ENCODE measurements at places on chromosomes 6 and 20.

- no peak for DNase-seq
These were observed 24.1 kb upstream of the CD2AP start for GRCh38 chr6:47453372-47453936.

DNA sequence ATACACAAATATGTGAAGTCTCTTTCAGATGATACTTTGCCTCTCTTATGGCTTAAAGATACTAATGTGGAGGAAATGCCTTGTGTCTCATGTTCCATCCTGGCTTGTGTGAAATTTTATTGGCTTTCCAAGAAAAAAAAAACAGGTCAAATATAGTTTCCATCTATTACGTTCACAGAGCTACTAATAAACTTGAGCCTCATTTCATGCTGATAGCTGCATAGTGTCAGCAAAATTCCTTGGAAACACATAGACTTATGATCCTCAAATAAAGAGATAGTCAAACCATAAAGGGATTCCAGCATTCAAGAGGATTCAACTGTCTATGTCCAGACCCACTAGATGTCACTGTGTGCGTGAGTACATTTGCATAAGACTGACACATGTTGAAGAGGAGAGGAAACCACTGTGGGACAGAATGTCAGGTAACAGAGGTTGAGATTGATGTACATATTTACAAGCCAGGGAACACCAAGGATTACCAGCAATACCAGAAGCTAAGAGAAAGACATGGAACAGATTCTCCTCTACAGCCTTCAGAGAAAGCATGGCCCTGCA lies 266.6 kb downstream of the COL12A1 start:
- no peak for DNase-seq

GRCh38 chr20:42734660-42735368 lies 454.9 kb downstream of the PTPRT start:
- DNase-seq: no peak

DNA sequence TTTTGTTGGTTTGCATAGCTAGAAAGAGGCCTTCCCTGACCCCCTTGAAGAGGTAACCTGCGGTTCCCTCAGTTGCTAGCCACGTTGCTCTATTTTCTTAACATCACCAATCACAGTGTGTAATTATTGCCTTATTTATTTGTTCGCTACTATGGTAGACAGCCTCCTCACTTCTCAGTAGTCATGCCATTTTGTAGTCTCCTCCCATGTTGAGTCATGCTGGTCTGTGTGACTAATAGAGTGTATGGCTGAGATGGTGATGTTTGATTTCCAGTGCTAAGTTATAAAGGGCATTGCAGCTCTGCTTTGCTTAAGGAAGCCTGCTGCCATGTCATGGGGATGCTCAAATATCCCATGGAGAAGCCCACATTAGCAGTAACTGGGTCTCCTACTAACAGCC lies 236.6 kb upstream of the CHD6 start:
- no peak for DNase-seq

GRCh38 chr20:56389807-56390206 lies 2.2 kb downstream of the AURKA start:
- DNase-seq: no peak

DNA sequence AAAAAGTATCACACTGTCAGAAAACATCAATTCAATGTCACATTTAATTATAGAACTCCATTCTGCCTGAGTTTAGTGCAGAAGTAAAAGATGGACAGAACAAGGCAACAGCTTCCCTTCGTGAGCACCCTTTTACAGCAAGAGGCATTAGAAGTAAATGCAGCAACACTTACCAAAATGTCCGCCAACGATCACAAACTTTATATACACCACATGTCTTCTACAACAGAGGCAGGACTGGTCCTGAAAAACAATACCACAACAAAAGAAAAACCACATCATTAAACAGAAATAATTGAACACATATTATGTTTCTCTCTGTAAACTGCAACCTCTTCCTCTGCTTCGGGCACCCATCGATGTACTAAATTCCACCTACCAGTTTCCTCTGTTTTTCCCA lies 92.9 kb downstream of the FYN start:
- DNase-seq: no peak

DNA sequence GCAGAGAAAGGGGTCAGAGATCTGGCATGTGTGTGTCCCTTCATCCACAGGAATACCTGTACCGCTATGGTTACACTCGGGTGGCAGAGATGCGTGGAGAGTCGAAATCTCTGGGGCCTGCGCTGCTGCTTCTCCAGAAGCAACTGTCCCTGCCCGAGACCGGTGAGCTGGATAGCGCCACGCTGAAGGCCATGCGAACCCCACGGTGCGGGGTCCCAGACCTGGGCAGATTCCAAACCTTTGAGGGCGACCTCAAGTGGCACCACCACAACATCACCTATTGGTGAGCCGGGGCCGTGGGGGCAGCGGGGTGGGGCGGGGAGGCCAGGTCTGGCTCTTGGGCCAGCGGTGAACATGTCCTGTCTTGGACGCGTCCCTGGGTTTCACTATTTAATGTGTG lies 1.1 kb downstream of the MMP9 start:
- DNase-seq: no peak

GRCh38 chr20:39670988-39671387 lies 708.8 kb downstream of the DHX35 start:
- DNase-seq: no peak

DNA sequence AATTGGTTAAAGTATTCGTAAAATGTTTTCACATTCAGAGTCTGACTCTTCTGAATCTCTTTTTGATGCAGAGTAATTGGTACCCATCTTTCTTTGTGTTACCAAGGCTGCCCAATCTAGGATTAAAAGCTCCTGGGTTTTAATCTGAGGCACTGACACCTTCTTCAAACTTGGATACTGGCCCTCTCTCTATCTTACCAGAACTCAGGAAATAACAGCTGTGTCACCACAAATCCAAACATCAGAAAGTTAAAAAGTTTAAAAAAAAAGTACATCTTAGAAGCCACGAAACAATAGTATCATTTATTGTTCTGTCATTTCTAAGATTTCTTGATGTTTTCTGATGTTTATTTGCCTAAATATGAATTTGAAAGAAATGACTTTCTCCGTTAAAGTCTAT lies 255.5 kb upstream of the RUNX2 start:
- DNase-seq: peak; percentile 37

GRCh38 chr6:40671001-40671693 lies 84.0 kb upstream of the LRFN2 start:
- DNase-seq: no peak

GRCh38 chr20:51500936-51501335 lies 41.6 kb downstream of the NFATC2 start:
- DNase-seq: no peak

GRCh38 chr20:40993794-40994540 lies 34.7 kb upstream of the TOP1 start:
- peak; percentile 37 for DNase-seq

GRCh38 chr6:64717281-64717680 lies 989.7 kb downstream of the EYS start:
- DNase-seq: no peak

DNA sequence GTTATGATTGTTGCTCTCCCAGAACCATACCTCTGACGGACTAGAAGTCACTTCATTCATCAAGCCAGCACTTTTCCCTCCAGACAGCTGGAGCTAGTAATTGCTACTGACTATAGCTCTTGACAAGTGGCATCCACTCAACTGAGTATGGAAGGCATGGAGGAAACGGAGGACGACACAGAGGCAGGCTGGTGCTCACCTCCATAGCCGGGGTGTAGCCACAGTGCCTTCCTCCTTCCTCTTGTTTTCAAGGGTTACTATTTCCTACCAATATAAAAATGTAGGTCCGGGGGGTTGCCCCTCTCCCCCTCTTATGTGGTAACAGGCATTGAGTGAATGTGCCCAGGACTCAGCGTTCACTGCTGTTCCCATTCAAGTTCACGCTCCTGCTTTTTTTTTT lies 23.5 kb upstream of the FOXC1 start:
- no peak for DNase-seq

DNA sequence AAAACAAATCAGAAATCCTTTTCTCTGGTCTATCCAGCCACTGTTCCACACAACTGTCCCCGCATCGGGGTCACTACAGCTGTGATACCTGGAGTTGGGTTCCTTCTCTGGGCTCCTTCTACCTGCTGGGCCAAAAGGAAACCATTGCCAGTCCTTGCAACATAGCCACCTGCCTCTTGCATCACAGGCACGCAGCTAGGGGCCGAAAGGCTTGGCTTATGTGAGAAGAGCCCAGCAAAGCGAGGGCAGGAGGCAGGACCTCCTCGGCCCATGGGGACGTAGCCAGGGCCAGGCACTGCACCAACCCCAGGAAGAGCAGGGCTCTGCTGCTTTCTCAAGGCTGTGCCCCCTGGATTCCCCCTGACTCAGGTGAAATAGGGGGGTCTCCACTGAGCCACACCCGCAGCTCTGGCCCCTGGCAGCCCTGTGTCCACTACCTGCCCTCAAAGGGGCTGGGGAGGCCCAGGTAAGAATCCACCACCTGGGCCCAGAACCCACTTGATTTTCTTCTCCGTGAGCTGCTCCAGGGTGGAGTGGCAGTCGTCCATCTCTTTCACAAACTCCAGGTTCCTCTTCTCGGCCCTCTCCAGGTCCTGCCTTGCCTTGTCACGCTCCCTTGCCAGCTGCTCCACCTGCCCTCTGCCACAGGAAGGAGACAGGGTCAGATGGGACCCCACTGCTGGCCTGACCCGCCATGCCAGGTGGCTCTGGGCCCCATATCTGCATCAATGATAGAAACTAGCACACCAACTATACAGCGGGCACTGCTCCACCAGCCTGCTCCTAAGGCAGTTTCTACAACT lies 88.9 kb downstream of the GINS1 start:
- DNase-seq: no peak

DNA sequence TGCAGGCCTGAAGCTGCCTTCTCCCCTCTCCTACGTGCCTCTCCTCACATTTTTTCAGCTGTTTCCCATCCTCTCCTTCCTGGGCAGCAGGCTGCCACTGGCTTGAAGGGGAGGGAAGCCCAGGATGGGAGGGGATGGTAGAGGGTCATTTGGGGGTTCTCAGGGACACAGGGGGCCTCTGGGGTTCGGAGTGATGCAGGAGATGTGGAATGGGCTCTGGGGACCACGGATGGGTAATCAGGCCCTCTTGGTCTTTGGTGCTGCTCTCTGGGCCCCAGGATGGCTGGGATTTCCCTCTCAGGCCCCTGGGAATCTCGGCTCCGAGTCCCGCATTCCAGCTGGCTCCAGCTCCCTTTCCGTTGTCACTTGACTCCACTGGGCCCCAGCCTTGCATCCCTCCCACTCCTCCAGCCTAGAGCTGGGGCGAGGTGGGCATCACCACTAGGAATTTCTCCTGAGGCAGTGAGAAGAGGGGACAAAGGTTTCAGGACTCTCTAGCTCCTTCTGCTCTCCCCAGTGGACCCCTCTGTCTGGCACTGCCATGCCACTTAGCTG lies 2.0 kb upstream of the DDR1 start:
- no peak for DNase-seq

- DNase-seq: no peak
These were observed 7.3 kb downstream of the CCDC167 start for GRCh38 chr6:37492236-37492972.

GRCh38 chr6:16352258-16352635 lies 113.9 kb downstream of the GMPR start:
- peak; percentile 93 for DNase-seq

DNA sequence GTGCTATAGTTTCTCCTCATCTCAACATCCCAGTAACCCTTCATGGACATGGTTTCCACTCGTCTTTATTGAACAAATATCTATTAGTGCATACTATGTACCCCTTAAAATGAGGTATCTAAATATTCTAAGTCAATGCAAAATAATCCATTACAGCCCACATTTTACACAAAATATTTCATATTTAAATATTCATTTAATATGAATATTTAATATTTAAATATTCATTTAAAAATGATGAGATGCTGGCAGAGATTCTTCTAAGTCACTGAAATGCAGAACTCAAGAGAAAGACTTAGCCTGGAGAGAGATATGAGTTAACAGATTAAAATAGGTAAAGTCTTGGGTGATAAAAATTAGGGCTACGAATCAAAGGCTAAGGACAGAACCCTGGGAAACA lies 17.9 kb downstream of the EPB41L2 start:
- no peak for DNase-seq

GRCh38 chr6:134532694-134533624 lies 215.0 kb upstream of the SGK1 start:
- DNase-seq: no peak

DNA sequence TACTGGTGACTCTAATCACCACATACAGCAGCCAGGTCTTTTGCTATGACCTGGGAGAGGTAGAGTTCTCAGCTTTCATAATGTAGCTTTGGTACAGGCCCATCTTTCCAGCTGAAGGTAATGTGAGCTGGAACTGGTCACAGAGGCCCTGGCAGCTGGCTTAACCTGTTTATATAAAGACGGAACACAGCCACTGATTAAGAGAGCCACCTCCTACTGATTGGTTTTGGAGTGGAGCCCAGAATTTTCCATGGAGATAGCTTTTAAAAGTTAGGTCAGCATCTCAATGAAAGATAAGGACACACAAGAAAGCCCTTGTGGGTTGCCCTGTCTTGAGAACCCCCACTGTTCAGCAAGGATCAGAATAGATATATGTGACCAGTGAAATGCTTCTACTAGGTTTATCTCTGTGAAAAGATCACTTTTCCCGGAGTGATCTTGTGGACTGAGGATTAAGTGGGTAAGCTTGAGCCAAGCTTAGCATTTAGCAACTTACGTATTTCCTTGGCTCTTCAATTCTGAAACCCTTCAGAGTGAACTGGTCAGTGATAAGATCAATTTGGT lies 213.7 kb upstream of the CITED2 start:
- peak; percentile 58 for DNase-seq

- no peak for DNase-seq
These were observed 68.5 kb upstream of the PTGIS start for GRCh38 chr20:49636447-49636846.

DNA sequence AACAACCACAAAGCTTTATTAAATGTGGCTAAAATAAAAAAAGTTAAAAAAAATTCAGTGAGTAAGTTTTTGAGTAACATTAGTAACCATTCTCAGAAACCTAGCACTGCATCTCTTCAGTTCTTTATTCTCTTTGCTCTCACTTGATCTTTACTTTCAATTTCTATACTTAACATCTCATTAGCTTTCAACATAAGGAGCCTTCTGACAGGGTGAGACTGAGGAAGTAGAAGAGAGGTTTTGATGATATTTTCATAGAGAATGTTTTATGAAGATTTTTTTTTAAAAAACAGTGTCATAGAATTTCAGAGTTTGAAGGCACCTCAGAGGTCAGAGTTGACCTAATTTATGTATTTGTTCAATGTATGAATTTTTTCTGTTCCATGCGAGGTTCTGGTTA lies 60.8 kb downstream of the FAM83B start:
- no peak for DNase-seq

GRCh38 chr6:75932067-75932466 lies 140.4 kb downstream of the IMPG1 start:
- no peak for DNase-seq

- no peak for DNase-seq
These were observed 39.0 kb downstream of the SLC17A5 start for GRCh38 chr6:73614802-73615201.
